ENCODE measurements at places on chromosomes 4 and X.

DNA sequence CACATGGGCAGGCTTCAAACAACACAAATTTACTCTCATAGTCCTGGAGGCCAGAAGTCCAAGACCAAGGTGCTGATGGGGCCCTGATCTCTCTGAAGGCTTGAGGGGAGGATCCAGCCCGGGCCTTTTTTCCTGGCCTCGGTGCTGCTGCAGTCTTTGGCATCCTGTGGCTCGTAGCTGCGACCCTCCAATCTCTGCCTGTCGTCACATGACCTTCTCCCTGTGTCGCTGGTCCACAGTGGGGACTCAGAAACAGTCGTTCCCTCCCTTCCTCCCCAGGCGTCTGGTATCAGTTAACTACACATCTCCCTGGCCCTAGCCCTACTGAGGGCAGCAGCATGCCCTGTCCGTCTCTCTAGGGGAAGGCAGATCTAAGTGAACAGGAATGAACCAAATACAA lies 19.1 kb upstream of the MSX1 start:
- DNase-seq, result no peak

DNA sequence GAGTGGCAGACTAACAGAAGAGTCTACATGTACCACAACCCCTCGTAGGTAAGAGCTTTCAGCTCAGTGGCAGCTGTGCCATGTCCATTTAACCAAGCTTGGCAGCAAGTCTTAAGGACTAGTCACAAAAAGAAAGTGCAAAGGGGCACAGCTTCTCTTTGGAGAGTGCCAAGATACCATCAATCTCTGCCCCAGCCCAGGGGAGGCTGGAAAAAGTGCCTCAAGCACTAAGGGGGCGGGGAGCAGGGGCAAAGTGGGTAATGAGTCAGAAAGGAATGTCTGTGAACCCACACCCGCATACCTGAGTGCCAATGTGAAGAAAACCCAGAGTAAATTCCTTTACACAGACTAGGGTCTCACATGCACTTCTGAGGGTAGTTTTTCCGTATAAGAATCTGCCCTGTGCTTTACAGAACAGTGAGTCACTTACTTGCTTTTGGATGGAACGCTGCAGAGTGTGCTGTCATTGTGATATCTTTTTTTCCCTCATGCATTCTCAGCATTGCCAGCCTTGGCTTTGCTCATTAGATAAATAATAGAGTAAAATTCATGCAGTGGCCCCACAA lies 219.8 kb downstream of the ZNF674 start:
- peak; percentile 96 for DNase-seq

- no peak for DNase-seq
Observed at GRCh38 chr4:138014590-138015288, 227.4 kb downstream of the SLC7A11 start.

DNA sequence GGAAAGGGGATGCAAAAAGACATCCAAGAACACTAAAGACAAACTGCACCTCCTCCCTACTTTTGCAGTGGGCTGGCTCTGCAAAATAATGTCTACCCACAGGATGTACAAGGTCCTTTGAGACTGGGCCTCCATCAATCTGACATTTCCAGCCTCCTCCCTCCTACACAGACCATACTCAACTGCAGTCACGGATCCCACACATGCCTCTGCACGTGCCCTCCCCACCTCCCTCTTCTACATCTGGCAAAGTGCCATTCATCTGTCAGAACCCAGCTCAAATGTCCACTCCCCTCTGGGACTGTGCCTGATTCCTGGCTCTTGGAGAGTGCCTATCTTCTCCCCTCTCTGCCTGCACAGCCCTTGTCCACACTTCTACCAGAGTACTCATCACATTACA lies 50.3 kb downstream of the CHRDL1 start:
- DNase-seq, result no peak

GRCh38 chrX:2627272-2627867 lies 63.7 kb upstream of the CD99 start:
- DNase-seq, result peak; percentile 55

- DNase-seq, result no peak
Observed at GRCh38 chrX:151997539-151997938, 23.1 kb upstream of the GABRE start.

- peak; percentile 74 for DNase-seq
Observed at GRCh38 chr4:169335331-169335730, 64.6 kb upstream of the SH3RF1 start.

DNA sequence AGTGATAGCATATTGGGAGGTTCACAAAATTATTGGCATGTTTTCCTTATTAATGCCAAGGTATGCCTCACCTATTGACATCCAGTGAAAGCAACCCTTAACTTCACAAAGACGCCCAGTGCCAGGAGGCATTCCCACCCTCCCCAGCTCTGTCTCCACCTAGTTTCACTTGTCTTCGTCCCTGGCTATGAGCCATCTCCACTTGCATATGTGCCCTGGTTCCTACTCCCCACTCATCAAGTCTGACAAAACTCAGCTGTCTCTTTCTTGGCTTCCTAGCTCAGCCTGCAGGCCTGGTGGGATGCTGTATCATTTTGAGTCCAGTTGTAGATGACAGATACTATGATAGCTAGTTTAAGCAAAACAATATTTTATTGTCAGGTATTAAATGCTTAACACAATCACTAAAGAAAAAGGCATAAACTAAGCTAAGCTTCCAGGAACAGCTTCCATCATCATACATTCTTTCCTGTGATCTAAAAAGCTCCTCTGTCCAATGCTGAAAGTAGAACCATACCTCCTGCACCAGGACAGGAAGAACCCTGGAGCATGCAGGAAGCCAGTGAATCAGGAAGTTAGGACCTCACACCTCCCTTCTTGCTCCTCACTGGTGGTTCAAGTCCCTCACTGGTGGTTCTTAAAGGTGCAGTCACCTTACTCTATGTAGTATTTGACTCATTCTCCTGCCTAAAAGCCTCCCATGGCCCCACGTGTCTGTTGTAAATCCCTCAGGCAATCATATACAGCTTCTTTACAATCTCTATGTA lies 410.3 kb upstream of the RASGEF1B start:
- no peak for DNase-seq

DNA sequence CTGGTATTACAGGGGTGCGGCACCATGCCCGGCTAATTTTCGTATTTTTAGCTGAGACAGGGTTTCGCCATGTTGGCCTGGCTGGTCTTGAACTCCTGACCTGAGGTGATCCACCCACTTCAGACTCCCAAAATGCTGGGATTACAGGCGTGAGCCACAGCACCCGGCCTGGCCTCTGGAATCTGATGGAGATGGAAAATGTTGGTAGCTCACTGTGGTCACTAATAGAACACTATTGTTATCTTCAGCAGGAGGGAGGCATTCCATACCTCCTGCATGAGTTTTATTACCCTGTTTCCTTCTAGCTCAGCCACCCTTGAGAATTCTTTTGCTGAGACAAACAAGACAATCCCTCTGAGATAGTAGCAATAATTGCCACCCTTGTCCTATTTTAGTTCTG lies 105.0 kb downstream of the SHROOM3 start:
- DNase-seq, result no peak

GRCh38 chrX:110403441-110404238 lies 45.0 kb downstream of the RTL9 start:
- no peak for DNase-seq

- peak; percentile 52 for DNase-seq
Observed at GRCh38 chr4:111475001-111475400, 670.3 kb upstream of the FAM241A start.

GRCh38 chr4:139266208-139266582 lies 13.8 kb downstream of the MGARP start:
- DNase-seq, result no peak

Data from PC-3 (cell line).